ENCODE measurements at places on chromosomes 6 and 20. TPM values are rescaled to one million over a fixed set of nuclear protein-coding genes. Genes with fewer than 3 reads are reported as not detected.

GRCh38 chr6:147156218-147156617 lies 48.0 kb upstream of the STXBP5 start:
- DNase-seq: no peak

GRCh38 chr20:9214685-9215084 lies 145.8 kb downstream of the PLCB4 start:
- no peak for DNase-seq

DNA sequence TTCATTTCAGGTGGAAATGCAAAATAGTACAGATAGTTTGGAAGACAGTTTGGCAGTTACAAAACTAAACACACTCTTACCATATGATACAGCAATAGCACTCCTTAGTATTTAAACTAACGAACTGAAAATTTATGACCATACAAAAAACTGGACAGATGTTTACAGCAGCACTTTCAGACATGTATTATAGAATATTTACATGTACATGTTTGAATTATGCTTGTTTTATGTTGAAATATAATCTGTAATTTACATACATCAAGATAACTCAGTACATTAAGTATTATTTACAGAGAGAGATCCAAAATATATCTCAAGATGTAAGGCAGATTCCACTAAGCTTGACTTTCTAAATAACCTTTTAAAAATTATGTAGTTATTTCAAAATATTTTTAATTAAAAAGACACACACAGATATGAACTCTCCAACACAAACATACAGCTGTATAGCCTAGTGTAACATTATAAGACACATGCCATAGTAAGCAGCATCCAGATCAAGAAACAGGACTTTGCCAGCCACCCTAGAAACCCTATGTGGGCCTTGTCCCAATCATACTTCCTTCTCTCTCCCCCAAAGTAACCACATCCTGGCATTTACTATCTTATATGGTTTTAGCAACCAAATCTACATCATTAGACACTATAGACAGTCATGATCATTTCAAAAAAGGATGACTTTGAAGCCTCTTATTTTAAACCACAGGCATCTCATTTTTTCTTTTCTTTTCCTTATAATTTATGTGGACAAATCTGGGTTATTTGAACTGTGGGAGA lies 82.2 kb downstream of the MAN1A1 start:
- DNase-seq: no peak

GRCh38 chr6:156729248-156729647 lies 47.9 kb upstream of the ARID1B start:
- DNase-seq: no peak

DNA sequence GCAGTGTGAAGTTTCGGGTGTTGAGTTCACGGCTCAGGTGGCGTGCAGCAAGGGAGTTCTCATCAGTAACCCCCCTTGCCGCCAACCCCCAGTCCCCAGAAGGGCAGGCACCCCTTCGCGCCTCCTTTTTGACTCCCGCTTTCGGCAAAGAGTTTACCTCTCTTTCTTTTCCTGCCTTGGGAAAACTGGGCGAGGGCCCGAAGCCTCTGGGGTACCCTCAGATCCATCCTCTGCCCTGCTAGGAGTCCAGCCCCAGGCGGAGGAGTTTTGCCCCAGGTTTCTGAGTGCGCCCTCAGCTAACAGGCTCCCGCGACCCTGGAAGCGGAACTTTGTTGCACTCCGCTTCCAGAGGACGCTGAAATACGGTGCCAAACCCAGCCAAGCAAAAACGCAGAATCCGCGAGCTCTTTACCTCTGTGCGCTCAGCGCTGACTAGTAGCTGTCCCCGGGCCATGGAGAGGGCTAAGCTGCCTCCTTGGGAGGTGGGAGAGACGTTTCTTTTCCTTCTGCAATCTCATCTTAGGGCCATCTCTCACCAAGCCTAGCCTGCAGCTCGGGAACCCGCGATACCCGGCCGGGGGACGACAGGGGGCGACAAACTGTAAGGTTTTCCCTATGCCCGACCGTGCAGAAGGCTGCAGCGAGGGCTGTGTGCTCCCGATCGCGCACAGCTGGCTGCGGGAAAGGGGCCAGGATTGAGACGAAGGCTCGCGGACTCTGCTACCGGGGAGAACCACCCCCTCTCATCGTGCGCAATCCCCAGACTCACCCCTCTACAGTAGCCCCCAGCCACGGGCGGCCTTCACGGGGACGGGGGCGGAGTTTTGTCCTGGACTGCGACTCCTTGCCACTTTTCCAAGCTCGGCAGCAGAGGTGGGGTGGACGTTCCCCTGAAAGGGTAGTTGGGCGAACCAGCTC lies 2.7 kb upstream of the PAX1 start:
- DNase-seq: no peak

The SOX4 gene
- polyA plus RNA-seq: 0.37 TPM
